ENCODE measurements at places on chromosomes 1 and 21.
A peak's percentile ranks its signal among the peaks of the same experiment; 100 is the strongest.

DNA sequence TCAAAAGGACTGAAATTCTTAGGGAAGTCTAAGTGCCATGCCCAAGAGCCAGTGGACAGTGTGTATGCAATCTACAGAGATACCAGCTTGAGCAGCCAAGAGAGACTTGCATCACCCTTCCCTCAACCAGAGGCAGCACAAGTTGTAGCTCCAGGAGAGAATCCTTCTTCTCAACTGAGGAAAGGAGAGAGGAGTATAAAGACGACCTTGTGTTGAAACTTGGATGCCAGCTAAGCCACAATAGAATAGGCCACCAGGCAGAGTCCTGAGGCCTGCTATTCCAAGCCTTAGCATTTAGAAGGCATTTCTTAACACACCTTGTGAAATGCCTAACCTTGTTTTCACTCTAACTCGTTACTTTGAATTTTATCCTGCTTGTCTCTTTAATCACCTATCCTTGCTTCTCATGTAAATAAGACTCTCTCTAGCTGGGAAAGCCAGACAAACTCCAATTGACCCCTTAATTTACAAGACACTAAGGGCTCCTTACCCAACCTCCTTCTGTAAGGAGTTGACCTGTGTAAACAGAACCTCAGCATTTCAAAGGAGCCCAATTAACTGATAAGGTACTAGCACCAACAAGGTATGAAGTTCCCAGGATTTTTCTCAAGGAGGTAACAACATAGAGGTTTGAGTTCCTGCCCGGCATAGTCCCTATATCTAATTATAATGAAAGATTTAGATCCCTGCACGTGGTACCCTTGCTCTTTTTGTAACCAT lies 738.8 kb downstream of the AMY1C start:
- DNase-seq = no peak

DNA sequence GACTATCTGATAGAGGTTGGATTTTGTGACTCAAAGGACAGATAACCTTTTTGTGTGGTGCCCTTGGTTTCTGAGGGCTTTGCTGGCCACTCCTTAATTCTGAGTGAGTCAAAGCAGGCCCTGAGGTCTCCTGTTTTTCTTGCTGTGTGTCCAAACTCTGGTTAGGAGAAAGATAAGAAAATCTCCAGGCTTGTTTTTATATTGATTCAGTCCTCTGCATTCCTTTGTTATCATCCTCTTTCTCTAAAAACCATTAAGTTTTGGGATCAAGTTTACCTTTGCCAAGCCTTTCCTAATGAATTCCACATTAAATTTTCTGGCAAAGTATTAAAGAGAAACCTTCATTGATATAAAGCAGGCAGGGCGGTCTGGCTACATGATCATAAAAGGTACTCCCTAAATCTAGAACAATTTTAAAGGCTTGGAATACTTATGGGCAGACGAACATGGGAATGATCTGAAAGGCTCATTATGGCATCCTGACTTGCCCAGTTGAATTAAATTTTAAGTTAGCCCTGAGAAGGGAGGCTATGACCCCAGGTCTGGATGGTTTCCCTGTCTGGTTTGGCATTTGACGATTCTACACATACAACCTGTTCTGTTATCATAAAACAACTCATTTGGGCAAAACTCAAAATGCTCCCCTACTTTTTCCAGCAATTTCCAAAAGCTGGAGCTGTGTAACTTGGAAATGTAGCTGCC lies 20.8 kb downstream of the ZBTB8B start:
- DNase-seq = no peak

DNA sequence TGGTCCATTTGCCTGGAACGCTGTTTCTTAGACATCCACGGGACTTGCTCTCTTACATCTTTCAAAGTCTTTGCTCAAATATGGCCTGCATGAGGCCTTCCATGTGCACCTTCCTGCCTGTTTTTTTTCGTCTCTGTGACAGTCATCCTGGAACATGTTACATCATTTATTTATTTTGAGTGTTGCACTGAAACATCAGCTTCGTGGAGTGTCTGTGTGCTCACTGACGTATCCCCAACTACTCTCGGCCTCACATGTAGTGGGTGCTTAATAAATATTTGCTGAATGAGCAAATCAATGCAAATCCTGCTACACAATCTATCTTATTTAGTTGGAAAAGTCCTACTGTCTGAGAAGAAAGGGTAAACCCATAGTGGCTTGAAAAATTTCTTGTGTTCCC lies 11.4 kb upstream of the RHOU start:
- DNase-seq = no peak

GRCh38 chr21:17753736-17754135 lies 65.4 kb downstream of the C21orf91 start:
- DNase-seq = no peak

GRCh38 chr1:147902253-147902845 lies at the start of gene GJA8:
Gene GJA8, plus strand, starts transcription at chr1:147902795. Its CDS starts 5,161 bp downstream, at chr1:147907956.
- DNase-seq = no peak

- no peak for DNase-seq
These were observed 1.4 kb downstream of the CSRP1 start for GRCh38 chr1:201505503-201505890.

- DNase-seq = no peak
These were observed 6.8 kb upstream of the RNF223 start for GRCh38 chr1:1080951-1081310.

GRCh38 chr1:3469104-3469848 lies 14.8 kb downstream of the ARHGEF16 start:
- DNase-seq = no peak

GRCh38 chr1:229374485-229374884 lies 31.6 kb upstream of the CCSAP start:
- DNase-seq = no peak

- DNase-seq = no peak
These were observed 201.1 kb downstream of the OMA1 start for GRCh38 chr1:58345215-58346035.

GRCh38 chr21:34022627-34023335 lies 50.6 kb upstream of the MRPS6 start:
- DNase-seq = no peak

DNA sequence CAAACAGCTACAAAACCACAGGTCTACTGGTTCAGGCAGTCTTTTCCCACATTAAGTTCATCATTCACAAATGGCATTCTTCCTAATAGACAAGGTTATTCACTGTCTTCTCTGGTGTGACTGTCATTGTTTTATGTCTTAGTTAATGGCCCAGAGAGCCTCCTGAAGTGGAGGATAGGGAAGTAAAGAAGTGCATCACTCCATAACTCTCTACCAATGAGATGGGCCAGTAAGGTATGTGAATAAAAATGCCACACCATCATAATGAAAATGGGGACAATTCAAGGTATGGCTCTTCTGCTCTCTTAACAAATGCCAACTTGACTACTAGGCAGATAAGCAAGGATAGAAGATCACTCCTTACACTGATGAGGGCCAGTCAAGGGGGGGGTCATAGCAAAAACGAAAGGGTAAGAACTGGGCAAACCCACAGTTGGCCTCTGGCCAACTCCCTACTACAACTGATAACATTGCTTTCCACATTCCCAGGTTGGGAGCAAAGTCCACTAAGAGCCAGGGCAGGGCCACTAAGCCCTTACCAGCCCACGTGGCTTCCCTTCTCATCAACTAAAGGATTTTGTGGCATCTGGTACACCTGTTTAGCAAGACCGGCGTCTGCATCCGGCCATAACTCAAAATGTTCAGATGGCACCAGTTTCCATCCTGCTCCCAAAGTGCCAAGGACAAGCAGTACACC lies 10.0 kb downstream of the PABPC4 start:
- DNase-seq = no peak

DNA sequence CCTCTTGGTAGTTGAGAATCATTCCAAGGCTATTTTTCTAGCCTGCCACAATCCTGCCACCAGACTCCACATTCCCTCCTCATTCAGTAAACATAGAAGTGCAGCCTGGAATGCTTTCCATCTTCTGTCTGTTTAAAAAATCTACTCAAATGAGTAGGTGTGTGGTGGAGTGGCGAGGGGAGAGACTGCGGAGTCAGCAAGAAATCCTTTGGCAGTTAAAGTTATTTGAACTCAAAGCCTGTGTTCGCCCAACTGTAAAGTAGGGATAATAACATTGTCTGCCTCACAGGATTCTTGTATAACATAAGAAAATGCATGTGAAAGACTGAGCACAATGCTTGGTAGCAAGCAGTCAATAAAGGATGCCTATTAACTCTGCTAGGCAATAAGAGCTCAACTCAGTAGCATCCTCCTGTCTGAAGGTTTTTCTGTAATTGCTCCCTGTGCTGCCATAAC lies 22.2 kb upstream of the DPT start:
- DNase-seq = no peak

DNA sequence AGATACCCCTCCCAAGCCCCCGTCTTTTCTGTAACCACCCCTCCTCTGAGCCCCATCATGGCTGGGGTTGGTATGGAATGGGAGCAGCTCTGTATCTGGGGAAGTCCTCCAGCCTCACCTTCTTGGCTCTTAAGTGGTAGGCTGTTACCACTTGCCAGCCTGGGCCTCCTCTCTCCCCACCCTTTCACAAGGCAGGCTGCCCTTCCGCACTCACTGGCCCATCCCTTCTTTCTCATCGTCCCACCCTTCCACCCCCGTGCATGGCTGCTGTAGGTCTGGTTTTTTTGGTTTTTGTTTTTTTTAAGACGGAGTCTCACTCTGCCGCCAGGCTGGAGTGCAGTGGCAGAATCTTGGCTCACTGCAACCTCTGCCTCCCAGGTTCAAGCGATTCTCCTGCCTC lies 5.2 kb downstream of the CYB561D1 start:
- no peak for DNase-seq

GRCh38 chr1:89843273-89844130 lies 22.7 kb downstream of the LRRC8D start:
- DNase-seq = peak; percentile 73

GRCh38 chr1:225361176-225361575 lies 66.7 kb downstream of the LBR start:
- DNase-seq = no peak

GRCh38 chr1:83500531-83500930 lies 498.4 kb downstream of the TTLL7 start:
- DNase-seq = no peak

DNA sequence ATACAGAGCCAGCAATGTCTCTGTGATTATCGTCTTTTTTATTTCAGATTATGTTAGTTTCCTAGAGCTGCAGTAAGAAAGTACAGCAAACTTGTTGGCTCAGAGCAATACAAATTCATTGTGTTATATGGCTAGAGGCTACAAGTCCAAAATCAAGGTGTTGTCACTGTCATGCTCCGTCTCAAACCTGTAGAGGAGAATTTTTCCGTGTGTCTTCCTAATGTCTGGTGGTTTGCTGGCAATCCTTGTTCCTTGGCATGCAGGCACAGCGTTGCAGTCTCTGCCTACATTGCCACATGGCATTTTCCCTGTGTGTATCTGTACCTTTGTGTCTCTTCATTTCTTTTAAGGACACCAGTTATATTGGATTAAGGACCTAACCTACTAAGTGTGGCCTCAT lies 244.4 kb downstream of the LRRIQ3 start:
- no peak for DNase-seq

DNA sequence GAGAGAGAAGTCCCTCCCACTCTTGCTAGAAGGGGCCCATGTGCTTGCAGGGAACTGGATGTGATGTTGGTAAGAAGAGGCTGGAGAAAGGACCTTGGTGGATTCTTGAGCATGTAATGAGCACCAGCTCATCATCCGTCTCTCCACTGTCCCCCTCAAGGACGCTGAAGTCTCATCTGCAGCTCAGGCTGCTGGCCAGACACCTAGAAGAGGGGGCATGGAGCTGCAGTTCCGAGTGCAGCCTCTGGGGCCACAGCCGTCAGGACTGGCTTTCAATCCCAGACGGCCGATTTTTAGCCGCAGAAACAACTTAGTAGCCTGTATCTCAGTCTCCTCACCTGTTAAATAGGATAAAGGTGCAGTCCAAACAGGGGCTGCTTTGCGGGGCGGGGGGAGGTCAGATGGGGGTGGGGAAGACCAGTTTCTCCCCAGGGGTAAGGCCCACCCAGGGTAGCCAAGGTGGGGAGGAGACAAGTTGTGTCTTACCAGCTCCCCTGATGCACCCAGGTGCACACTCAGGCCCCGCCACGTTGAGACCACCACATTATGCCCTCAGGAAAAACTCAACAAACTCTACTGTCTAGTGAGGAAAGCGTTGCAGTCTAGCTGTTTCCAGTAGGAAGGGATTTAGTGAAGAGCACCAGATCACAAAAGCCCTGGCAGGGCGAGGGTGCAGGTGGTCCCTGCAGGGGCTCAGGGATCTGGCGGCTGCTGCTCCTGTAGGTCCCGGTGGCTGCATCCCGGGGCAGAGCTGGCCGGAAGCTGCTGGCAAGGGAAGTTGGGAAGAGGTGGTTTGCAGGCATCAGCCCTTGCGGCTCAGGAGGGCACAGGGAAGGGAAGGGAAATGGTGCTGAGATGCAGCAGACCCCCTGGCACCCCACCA lies 29.5 kb downstream of the LDLRAP1 start:
- DNase-seq = peak; percentile 65

DNA sequence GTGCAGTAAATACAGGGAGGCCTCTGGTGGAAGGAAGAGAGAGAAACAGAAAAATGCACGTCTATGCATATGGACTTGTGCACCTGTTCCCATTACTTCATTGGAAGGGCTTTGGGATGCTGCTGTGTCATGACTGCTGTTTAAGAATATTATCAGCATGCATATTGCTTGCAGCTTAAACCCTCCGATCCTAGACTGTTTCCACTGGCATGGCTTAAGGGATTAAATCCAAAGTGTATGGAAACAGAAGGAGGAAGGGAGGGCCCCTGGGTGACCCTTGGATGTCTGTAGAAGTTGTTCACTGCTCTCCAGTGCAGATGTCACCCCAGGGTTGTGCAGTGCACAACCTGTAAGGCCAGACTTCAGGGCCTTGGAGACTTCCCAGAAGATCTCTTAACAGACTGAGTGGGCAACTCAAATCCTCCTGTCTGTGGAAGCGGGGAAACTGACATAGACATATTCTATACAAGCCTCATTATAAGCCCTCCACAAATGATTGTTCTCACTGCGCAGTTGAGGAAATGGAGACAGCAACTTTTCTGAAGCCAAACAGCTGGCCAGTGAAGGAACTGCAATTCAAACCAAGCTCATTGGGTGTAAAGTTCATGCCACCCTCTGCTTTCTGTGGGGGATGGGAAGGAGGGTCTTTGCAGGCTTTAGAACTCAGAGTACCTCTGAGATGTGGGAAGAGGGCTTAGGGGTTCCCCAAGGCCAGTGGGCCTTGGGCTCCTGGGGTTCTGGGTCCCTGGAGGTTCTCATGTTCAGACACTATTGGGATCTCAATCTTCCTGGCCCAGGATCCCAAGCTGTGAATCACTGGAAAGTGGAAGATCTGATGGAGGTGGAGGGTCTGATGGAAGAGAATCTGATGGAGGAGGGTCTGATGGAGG lies 73.8 kb downstream of the UMODL1 start:
- DNase-seq = no peak

DNA sequence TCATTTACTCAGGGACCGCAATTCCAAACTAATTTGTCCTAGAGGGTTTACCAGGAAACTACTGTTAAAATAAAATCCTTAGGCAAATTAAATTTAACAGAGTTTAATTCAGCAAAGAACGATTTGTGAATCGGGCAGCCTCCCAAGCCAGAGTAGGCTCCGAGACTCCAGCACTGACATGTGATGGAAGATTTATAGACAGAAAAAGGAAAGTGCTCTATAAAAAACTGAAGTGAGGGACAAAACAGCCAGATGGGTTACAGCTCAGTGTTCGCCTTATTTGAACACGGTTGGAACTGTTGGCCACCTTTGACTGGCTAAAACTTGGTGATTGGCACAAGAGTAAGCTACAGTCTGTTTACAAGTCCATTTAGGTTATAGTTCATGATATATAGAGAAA lies 35.2 kb upstream of the RCSD1 start:
- DNase-seq = no peak

Data from HTR-8/SVneo (cell line).